ENCODE measurements at places on chromosomes 13 and 19.
A peak's percentile ranks its signal among the peaks of the same experiment; 100 is the strongest.

DNA sequence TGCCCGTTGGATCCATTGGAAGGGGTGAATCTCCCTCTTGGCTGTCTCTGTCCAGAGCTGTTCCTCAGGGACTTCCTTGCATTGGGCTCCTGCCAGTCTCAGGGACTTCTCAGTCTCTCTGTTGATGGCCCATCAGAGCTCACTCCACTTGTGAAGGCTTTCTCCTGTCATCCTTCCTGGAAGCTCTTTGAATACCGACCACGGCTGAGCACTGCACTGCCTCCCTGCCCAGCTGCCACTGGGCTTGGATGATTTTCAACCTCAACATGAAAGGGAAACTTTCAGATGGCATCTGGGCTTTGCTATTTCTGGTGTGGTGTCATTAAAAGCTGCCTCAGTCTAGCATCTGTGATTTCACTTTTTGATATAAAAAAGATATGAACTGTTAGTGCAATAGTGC, 66.1 kb upstream of the ANKRD10 start:
- DNase-seq, result no peak

DNA sequence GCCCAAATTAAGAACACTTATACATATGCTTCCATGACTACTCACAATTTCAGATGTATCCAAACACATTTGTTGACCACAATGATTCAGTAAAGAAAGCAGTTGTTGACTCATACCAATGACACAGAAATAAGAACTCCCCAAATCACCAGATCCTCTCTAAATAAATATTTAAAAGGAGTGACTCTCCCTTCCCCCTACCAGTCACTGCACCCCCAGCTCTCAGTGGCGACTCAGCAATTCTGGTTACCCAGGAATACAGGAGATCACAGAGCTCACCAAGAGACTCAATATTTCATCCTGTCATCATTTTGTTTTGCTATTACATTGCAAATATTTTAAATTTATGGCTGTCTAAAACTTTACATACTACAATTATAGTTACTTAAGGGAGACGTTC, 131.5 kb downstream of the RGCC start:
- peak; percentile 30 for DNase-seq

- no peak for DNase-seq
Measured at GRCh38 chr19:23436318-23436717, 41.0 kb upstream of the ZNF91 start.

DNA sequence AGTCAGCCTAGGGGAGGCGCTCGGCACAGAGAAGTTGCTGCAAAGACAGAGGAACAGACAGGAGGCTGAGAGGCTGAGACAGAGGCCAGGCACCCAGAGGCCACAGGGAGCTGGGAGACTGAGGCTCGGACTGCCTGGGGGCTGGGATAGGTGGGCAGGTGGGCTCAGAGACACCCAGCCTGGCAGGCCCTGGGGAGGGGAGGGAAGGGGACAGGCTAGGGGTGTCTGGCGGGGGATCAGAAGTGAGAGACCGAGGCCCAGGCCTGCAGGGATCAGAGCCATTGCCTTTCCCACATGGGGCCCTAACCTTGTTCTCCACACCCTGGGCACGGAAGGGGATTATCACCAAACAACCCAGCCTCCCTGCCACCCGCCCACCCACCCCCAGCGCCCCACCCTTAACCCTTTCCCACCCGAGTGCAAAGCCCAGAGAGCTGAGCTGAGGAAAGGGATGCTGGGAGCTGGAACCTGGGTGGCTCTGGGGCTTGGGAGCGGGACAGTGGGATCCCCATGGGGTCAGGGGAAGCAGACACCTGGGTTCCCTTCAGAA, 1.3 kb downstream of the NTN5 start:
- DNase-seq, result no peak
